ENCODE measurements at places on chromosomes 2 and 18.

GRCh38 chr2:77831060-77831459 is 308.9 kb upstream of the LRRTM4 start:
- DNase-seq = no peak

- DNase-seq = peak; percentile 82
Observed at GRCh38 chr2:216279459-216279858, 92.8 kb downstream of the MARCHF4 start.

GRCh38 chr2:207676827-207677354 is 34.5 kb upstream of the CCNYL1 start:
- DNase-seq = no peak

- DNase-seq = no peak
Observed at GRCh38 chr2:191176801-191177438, 26.1 kb upstream of the STAT4 start.

- peak; percentile 62 for DNase-seq
Observed at GRCh38 chr2:20411361-20411894, 35.4 kb upstream of the RHOB start.

DNA sequence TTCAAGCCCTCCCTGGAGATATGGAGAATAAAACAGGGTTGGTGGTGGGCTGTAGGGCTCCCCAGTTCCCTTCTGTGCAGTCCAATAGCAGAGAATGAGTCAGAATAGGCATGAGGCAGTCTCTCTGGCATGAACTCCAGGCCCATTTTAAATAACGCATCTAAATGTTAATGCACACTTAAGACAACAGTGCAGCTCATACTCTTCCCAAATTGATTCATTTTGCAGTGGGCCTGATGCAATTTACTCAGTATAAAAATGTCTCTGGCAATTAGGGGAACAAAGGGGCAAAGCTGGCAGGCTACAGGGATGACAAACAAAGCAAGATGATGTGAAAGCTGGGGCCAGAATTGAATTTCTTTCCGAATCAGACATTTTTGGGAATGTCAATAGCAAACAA is 402.8 kb downstream of the CLIP4 start:
- DNase-seq = no peak

GRCh38 chr2:199977984-199978415 is 22.6 kb downstream of the MAIP1 start:
- no peak for DNase-seq

GRCh38 chr2:236576087-236576486 is 6.5 kb downstream of the ACKR3 start:
- peak; percentile 71 for DNase-seq

- peak; percentile 73 for DNase-seq
Observed at GRCh38 chr2:107542314-107542740, 284.4 kb upstream of the RGPD4 start.

GRCh38 chr2:9286554-9287399 is 80.2 kb downstream of the ASAP2 start:
- DNase-seq = no peak

DNA sequence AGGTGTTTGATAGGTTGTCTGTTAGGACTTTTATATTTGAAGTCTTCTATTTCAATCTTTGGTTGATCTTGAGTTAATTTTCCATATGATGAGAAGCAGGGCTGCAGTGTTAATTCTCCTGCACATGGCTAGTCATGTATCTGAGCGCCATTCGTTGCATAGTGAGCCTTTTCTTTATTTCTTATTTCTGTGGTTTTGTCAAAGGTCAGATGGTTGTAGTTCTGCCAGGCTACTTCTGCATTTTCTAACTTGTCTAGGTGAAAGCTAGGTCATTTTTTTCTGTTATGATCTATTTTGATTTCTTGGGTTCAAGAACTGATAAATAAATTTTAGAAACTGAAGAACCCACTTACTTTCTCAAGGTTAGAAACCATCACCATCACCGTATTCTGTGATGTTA is 56.7 kb downstream of the CCDC74A start:
- no peak for DNase-seq

DNA sequence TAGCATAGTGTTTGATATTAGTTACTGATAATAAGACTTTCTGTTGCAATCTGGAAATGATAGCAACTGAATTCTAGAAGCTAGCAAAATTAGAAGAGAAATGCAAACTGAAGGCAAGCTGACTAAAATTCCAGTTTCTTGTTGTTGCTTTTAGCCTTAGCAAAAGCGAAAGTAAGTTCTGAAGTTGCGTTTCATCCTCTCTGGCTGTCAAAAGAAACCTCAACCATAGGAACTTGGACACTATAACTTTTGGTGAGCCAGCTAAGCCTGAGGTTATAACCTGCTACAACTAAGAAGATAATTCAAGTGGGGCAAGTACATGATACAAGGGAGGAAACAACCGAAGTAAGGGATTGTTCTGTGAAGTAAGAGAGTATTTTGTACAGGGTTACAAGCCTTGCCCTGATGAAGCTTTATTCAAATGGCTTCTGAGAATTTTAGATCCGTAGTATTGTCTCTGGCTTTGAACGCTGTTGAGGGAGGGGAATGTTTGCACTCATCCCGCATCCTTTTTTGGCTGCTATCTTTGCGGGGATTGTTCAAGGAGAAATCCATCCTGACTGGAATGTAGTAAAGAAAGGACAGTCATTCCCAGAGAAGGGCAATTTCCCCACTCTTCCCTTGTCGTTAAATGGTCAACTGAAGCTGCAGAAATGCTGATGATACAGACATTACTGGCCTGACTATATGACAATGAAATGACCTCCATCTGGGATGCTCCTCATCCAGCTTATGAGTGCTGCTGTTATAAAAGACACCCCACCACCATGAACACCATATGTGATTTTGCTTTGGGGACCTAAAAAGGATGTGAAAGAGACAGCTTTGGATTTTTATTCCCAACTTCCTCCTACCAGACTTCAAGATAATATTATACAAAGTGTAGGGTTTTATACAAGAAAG is 7.0 kb upstream of the TMX3 start:
- no peak for DNase-seq

DNA sequence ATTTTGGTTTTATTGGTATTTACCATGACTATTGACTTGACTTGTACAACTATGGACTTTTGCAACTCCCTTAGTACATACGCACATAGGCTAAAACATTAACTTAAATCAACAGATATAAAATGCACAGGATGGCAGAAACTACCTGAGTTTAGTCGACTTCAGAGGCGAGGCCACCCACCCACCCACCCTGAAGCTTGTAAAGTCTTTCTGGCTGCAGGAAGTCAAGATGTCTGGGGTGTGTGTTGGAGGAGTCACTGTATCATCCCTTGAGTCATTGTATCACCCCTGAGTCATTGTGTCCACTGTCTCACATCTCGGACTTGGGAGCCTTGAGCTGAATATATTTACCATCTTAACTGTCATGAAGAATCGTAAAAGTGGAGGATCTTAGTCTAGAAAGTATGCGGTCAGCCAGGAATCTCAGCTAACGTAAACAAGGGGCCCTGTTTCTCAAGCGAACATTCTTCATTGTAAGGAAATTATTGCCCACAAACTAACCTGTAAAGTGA is 140.0 kb upstream of the ST6GAL2 start:
- no peak for DNase-seq

DNA sequence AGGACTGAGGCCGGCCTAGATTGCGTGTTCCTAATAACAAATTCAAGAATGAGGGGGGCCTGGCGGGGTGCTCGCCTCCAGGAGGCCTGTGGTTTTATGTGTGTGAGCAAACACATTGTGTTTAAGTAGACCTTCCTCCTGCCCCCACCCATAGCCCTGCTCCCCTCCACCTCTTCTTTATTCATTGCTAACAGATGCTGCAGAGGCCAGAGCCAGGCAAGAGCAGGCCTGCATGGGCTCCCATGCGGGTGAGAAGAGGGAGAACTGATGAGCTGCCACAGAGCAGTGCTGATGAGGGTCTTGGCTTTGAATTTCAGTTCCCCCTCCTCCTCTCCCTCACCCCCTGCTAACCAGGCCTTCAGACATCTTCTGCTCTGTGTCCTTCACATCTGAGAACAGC is 154.6 kb downstream of the OSR1 start:
- DNase-seq = no peak

- peak; percentile 76 for DNase-seq
Observed at GRCh38 chr18:61034580-61034979, 298.6 kb upstream of the CDH20 start.

- DNase-seq = no peak
Observed at GRCh38 chr2:199818026-199818425, 33.0 kb downstream of the FTCDNL1 start.

DNA sequence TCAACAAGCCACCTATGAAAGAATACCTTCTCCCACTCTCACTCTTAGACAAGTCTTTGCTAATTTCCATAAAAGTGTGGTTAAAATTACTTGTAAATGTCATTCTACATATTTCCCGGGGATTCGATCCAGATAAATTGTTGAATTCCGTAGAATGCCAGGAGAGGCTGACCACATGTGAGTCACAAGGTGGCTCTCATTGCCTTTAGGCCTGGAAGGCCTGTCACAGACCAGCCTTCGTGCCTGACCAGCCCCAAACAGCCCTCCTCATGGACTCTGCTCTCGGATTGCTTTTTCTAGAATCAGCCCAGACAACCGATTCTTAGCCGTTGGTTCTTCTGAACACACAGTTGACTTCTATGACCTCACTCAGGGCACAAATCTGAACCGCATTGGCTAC is 86.0 kb downstream of the RTN4 start:
- no peak for DNase-seq

DNA sequence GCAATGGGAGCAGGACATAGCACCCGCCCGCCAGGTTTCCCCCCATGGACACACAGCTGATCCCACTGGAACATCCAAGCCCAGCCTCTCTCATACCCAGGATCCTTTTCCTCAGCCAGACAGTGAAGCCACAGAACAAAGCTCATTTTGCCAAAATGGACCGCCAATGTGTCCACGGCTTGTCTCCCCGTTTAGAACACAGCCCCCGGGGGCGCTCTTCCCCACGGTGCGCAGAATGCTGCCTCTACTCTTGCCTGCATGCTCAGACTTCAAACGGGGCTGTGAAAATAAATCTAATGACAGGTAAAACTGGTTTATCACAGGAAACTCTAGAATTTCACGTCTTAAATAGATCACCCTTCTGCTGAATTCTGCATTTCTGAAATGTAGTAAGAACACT is 548.5 kb upstream of the ID2 start:
- peak; percentile 29 for DNase-seq

DNA sequence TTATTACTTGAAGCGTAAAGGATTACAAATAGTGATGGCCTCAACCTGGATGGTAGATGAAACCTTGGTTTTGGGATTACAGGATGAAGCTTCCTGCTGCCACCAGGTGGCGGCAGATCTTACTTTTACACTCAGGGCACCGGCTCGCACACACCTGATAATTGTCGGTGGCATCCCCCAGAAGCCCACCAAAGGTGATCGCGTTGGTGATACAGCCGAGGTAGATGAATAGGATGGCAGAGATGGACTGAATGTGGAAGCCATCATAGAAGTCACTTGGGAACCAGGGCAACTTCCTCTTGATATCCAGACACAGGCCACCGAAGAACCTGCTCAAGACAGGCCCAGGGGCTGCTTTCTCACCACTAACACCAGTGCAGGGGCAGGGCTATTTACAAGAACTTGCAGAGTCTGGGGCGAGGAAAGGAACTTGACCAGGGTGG is 51.8 kb downstream of the MTHFD2 start:
- DNase-seq = peak; percentile 71

DNA sequence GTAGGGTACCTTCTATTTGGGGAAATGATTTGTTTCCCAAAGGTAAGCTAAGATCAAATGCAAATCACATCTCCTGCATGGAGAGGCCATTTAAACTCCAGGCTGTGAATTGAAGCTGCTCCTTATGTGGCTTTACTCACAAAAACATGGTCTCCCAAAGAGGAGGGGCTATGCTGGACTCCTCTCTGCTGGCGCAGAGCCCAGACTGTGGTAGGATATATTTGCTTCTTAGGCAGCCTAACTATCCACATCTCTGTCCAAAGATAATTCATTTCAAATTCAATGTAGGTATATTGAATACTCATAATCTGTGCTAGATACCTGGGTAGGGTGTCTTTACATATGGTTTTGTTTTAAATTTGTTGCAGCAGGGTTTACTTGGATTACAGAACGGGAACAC is 358.5 kb downstream of the ALK start:
- peak; percentile 56 for DNase-seq

- peak; percentile 9 for DNase-seq
Observed at GRCh38 chr2:181683518-181684453, 3.5 kb upstream of the NEUROD1 start.

DNA sequence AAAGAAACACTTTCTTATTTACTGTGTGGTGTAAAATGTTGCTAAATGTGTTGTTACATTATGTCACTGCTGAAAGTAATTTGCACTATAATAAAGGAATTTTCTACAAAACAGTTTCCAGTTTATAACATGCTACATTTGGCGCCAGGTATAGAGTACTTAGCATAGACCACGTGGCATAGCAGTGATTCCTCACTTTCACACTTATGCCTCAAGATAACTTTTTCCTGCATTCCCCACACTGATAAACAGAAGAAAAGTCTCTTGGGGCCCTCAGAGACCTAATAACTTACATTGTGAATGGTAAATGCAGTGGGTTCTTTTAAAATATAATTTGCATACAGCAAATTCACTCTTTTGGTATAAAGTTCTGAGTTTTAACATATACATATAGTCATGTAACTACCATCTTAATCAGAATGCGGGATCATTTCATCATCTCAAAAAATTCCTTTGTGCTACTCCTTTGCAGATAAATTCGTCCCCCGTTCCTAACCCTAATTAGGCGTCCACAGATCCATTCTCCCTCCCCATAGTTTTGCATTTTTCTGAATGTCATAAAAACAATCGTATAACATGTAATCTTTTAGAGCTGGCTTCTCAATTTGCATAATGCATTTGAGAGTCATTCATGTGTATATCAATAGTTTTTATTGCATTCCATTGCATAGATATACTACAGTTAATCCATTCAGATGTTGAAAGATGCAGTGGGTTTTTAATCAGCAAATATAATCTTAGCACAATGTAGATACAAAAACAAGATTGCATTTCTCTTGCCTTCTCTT is 7.5 kb downstream of the LGALSL start:
- DNase-seq = no peak

DNA sequence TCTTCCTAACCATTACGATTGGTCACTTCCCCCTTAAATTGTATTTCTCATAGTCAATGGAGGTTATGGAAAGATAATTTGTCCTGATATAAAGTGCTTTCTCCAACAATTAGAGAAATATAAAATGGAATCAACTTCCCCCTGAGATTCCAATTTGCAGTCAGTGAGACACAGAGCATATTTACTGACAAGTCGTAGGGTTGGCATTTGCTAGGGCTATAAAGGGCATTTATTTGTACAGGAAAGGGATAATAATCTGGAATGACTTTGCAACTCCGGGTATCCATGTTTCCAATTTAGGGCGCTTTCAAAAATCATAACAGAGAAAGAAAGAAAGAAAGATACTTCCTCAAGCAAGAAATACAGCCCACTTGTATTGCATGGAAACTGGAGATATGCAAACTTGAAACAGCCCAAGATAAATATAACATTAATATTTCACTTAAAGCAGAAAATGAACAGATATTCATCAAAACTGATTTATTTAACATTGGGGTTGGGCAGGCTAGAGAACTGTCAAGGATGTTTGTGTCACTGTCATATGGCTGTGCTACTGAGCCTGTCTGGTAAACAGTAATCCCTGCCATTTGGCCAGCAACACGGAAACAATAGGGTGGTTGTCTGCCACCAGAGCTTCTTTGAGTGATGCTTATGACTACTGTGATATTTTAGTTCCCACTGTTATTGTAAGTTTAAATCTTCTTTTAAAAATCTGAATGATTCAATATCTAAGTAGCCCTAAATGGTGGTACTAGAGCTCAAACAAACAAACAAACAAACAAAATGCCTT is 621.8 kb downstream of the LRP1B start:
- DNase-seq = peak; percentile 6
